ENCODE measurements at places on chromosomes 11 and 22. TPM values are rescaled to one million over a fixed set of nuclear protein-coding genes. Genes with fewer than 3 reads are reported as not detected.

DNA sequence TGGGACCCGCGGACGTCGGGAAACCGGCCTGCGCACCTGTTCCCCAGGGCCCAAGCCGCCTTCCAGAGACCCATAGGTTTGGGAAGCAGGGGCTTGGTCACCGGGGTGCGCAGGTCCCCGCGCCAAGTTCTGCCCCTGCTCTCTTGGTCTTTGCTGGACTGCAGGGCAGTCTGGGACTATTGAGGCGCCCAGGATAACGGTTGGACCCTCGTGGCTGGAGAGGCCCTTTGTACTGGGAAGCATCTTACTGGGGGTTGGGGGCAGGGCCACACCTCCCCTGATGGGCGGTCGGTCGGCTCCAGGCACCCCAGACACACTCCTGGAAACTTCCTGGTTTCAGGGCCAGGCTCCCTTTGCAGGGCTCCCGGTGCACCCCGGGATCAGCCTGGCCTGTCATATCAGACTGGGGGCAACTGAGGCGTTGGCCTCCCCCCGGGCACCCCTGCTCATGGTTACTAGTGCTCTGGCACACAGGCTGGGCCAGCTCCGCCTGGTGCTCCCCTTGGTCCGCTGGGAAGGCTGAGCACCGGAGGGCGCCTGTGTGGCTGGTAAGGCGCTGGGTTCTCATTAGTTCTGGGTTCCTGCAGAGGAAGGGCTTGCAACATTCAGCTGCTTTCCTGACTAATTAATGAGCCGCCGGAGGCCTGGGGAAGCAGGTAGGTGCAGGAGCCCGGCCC lies 1250.5 kb downstream of the BRD1 start:
- peak; percentile 44 for DNase-seq

GRCh38 chr11:86812322-86812670 lies 12.0 kb downstream of the PRSS23 start:
- no peak for DNase-seq

- DNase-seq: no peak
Measured at GRCh38 chr11:15906481-15907035, 449.8 kb downstream of the SOX6 start.

DNA sequence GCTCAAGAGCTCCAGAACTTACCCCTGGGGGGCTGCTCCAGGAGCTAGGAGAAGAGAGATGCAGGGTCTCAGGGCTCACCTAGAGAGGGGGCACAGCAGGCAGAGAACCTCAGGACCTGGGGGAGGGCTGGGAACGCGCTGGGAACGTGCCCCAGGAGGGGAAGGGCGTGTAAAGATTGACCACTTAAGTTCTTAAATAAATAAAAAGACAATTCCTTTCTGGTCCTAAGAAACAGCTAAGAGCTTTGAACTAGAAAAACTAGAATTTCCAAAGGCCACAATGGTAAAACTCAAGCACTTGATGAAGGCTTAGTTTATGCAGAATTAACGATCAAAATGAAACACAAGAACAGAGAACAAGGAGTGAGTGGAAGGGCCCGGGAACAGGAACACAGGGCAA lies 89.1 kb downstream of the CELSR1 start:
- DNase-seq: no peak

The OR52E8 gene
- polyA plus RNA-seq: not detected

Measured in psoas muscle (tissue), 8 donors.